Bladder microvascular endothelial cell (primary cell): ENCODE measurements at places on chromosomes 5 and 9. TPM values are rescaled to one million over a fixed set of nuclear protein-coding genes. Genes with fewer than 3 reads are reported as not detected.

The IL17B gene
- total RNA-seq = not detected in 2 replicates

The PCDHB16 gene
- under 0.01 and 0.63 TPM in 2 replicates for total RNA-seq

The ADRA1B gene
- under 0.01 and 0.76 TPM in 2 replicates for total RNA-seq

The XRCC4 gene
- total RNA-seq = 5.2 and 6.3 TPM in 2 replicates

The ZNF454 gene
- total RNA-seq = 0.49 and 0.69 TPM in 2 replicates

The SLC22A4 gene
- total RNA-seq = 3.5 and 4.7 TPM in 2 replicates

The PFN3 gene
- total RNA-seq = not detected in 2 replicates

The WNK2 gene
- 0.06 TPM in 1 of 2 replicates, not detected in the other for total RNA-seq
